ENCODE measurements at places on chromosomes 13 and 19.

GRCh38 chr13:39318161-39318560 lies 279.9 kb downstream of the NHLRC3 start:
- no peak for DNase-seq

GRCh38 chr19:2984215-2984528 lies 6.8 kb downstream of the TLE6 start:
- DNase-seq, result no peak

DNA sequence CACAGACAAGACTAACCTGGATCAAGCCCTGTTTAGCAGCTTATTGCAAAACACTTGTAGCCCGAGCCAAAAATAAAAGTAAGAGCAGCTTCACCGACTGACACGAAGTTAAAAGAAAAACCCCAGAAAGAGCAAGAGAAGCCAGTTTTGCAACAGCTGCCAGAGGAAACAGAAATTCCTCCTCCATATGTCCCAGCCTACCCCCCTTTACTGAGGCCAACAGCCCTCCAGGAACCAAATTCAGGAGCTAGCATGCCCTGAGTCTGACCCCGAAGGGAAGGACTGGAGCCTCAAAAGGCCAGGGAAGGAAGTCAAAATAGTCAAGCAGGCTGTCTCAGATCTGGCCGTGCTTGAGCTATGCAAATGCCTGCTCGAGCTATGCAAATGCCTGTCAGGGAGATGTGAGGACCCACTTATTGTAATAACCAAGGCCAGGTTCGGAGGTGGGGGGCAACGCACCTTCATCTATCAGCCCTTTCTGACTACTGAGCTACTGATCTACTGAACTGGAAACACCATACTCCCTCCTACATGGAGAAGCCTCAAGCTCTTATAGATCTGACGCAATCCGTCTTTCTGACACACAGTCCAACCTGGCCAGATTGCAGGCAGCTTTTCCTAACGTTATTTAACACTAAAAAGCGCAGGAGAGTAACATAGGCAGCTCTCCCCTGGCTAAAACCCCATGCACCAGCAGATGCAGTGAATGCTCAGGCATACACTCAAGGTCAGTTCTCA lies 6.7 kb downstream of the SIGLEC11 start:
- no peak for DNase-seq

DNA sequence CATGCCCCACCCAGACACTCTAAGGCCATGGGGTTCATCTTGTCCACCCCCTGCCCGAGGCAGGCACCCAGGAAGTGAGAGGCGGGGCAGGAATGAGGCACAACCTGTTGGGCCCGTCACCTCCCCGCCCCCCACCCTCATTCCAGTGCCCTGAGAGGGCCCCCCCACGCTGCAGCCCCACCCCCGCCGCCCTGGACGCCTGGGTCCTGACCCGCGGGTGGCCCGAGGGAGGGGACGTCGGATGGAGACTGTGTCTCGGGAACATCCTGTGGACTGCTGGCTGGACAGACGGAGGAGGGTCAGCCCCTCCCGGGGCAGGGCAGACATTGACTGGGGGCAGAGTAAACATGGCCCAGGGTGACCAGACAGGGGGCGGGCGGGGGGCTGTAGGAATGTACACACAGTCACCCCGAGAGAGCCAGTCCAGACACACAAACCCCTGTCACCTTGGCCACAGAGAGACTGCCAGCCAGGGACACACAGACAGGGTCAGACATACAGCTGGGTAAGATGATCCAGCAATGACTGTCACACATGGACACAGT lies 7.4 kb upstream of the JUNB start:
- DNase-seq, result no peak

DNA sequence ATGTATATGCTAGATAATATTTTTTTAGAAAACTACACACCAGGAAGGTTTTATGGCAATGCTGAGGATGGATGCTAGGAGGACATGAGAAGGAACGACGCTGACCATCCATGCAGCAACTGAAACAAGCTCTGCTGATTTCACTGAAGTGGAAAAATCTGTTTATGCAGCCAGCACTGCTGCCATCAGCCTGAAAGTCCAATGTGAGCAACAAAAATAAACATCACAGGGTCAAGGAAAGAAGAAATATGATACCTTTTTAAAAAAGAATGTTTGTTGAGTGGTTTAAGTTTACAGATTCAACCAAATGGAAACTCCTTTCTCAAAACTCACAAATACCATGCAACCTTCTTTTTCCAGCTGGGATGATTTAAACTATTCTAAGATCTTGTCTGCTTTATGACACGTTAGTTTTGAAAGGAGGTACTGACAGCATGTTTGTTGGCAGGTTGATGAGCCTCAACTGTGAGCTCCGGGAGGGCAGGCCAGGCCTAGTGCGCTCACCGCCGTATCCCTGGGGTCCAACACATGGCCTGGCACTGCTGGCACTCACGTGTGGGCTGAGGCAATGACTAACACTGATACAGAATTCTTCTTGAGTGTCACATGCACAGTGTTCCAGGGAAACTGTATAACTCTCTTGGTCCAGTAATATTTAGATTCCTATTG lies 46.8 kb downstream of the LATS2 start:
- peak; percentile 83 for DNase-seq

- DNase-seq, result no peak
Measured at GRCh38 chr19:38019396-38019724, 112.4 kb downstream of the SIPA1L3 start.

DNA sequence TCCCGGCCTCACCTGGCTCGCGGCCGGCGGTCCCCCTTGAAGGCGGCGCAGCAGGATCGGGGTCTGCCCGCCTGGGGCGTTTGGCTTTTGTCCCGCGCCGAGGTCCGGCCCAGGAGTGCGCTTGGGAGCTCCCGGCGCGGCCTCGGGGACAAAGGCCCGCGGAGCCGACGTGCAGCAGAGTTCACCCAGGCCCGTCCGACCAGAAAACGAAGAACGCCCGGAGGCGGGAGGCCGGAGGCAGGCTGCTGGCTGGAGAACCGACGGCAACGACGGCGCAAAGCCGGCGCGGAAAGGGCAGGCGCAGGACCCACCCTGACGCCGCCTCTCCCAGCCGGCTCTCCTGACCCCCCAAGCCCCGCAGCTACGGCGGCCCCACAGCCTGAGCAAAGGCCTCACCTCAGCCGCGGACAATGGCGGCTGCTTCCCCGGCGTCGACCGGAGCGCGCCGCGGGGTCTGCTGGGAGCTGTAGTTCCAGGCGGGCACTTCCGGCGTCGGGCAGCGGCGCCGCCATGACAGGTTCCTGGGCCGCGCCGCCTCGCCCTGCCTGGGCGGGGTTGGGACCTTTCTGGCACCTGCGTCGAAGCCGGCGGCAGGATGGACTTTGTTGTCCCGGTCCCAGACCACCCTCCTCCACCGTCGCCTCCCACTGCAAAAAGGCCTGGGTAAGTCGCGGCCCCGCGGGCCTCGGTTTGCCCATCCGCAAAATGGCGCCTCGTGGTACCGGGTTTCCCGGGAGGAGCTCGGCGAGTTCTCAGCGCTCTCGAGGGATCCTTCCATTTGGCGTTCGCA lies at the start of gene ZNF606:
Gene ZNF606, minus strand, starts transcription at position 437 of the 790 bp plus-strand sequence. CDS start 1,501 bp downstream, outside the sequence.
- DNase-seq, result peak; percentile 92

DNA sequence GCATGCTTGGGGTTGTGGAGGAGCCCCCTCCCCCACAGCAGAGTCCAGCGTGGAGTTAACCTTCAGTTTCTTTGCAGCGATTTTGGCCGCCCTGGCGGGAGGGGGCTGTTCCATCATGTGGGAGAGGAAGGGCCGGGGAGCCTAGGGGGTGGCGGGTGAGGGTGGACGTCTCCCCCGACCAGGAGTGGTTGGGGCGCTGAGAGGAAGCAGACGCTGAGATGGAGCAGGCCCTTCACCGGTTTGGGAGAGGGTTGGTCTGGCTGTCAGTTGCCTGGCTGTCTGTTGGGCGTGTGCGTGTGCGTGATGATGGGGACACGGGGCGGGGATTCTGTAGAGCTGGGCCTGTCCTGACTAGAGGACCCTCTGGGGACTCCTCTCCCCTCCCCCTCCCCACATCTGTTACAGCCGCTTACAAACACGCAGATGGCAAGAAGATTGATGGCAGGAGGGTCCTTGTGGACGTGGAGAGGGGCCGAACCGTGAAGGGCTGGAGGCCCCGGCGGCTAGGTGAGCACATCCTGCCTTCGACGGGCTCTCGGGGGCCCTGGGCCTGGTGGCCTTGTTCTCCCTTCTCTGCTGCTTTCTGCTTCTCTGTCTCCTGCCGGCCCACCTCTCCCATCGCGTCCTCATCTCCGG lies 9.8 kb upstream of the LIN7B start:
- DNase-seq, result no peak

DNA sequence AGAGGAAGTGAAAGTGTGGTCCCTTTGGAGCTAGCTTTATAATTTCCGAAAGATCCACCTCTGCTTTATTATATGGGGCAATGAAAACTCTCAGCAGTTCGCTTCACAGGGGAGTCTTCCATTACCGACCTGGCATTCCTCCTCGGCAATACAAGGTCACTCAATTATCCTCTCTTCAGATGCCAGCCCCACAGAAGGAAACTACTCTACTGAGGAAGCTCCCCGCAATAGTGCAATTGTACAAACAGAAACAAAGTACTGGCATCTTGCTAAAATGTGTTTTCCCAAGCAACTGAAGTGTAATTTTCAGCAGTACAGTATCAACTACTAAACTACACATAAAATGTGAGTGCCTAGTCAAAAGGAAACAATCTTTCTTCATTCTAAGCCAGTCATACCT lies 702.0 kb downstream of the PCDH9 start:
- DNase-seq, result peak; percentile 5

- no peak for DNase-seq
Measured at GRCh38 chr13:112792511-112792910, 102.7 kb downstream of the ATP11A start.

GRCh38 chr13:74987124-74987690 lies 494.8 kb downstream of the TBC1D4 start:
- DNase-seq, result no peak

DNA sequence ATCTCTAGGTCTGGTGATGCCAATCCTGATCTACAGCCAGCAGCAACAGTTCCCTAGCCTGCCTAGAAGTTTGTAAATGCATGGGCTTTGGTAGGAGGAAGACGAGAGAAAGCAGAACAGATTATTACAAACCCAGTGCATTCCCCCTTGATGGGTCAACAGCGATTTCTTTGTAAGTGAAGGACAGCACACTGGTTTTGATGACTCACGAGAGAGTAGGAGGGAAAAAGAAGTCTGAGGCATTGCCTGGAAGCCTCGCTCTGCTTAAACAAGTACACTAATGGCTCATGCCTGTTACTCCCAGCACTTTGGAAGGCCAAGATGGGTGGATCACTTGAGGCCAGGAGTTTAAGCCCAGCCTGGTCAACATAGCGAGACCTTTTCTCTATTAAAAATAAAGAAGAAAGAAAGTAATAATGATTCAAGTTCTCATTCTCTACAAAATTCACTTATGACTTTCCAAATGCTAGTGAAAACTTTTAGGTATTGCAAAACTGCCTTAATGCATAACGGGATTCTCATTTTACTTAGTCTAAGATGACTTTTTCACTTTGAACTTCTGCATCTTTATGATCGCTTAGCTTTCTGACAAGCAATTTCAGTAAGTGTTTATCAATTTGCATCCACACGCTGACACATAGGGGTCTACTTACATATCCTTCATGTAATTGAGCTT lies 47.7 kb upstream of the USPL1 start:
- DNase-seq, result peak; percentile 96

- no peak for DNase-seq
Measured at GRCh38 chr19:53819861-53820260, 4.3 kb downstream of the NLRP12 start.

DNA sequence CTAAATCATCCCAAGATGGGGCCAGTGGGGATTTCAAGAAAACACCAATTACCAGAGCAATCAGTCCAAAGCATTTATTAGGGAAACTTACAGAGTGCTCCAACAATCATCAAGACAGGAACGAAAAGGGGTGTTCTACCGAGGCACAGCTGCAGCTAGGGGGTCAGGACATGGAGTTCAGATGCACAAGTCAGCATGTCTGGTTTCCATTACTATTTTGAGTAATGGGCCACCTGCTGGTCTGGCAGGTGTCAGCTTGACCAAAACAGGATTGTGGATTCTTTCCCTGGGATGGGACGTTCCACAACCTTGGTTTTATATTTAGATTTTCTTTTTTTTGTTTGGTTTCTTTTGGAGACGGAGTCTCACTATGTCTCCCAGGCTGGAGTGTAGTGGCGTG lies 3.9 kb upstream of the UBL5 start:
- DNase-seq, result no peak

- DNase-seq, result no peak
Measured at GRCh38 chr19:17021793-17022590, 4.6 kb downstream of the CPAMD8 start.

GRCh38 chr19:48629599-48630295 lies 7.4 kb downstream of the DBP start:
- DNase-seq, result no peak

DNA sequence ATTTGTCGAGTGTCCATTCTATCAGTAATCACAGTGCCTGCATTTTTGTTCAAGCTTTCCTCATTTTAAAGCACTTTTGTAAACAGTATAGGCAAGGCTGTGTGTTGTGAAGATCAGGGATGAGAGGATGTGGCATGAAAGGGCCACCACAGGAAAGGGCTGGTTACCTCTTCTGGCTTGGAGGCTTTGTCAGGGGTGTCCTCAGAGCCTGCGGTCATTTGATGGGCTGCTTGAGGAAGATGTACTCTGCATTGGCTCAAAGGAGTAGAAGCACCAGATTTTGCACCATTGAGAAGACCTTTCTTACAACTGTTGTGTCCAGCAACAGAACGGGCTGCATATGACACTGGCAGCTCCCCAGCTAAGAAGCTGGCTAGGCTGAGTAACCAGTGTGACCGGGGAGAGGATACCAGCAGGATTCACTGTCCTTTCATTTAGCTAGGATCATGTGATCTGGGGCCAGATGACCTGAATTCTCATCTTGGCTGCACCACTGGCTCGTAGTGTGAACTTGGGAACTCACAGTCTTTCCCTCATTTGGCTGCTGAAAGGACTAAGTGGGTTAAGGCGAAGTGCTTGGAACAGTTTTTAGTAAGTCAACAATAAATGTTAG lies 380.2 kb downstream of the FGF9 start:
- DNase-seq, result no peak

- DNase-seq, result peak; percentile 2
Measured at GRCh38 chr19:35718345-35719041, 690 bp downstream of the KMT2B start.

GRCh38 chr13:30421093-30422053 lies 920 bp upstream of the UBE2L5 start:
- DNase-seq, result peak; percentile 89

- DNase-seq, result no peak
Measured at GRCh38 chr19:54551950-54552912, 21.4 kb upstream of the LILRA2 start.
